ENCODE measurements at places on chromosomes 12 and 14.

DNA sequence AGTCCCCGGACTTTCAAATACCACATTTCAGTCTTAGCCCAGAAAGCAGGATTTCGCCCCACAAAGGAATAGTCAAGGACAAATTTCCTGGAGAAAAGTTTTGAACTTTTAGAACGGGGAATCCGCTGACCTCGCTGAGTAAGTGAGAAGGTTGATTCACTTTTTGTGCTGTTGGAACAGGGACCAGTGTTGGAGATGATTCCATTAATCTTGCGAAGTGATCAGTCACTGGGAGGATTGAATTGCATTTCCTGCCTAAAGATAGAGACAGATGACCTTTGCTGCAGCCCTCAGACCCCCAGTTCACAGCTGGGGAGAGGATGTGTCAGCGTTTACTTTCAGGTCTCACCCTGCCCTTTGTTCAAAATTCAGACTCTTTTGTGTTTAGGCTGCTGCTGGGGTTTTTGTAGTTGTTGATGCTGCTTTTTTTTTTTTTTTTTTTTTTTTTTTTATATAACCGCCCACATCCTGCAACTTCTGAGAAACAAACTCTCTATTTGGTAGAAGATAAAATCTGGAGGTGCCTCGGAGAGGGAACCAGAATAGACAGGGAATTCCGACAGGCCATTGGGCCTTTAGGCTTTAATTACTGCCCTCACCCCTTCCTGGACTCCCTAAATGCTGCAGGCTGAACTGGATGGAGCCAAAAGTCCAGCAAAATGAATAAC is 9.8 kb upstream of the KDM2B start:
- DNase-seq = peak; percentile 31

GRCh38 chr12:14976658-14977057 is 3.8 kb downstream of the PDE6H start:
- DNase-seq = no peak

- no peak for DNase-seq
Measured at GRCh38 chr12:57109207-57110103, 1.7 kb downstream of the STAT6 start.

- DNase-seq = no peak
Measured at GRCh38 chr12:2681450-2682205, 113.1 kb upstream of the FKBP4 start.

- DNase-seq = no peak
Measured at GRCh38 chr12:111673503-111673902, 12.3 kb downstream of the BRAP start.

- DNase-seq = no peak
Measured at GRCh38 chr14:70811050-70811449, 1.7 kb upstream of the MAP3K9 start.

DNA sequence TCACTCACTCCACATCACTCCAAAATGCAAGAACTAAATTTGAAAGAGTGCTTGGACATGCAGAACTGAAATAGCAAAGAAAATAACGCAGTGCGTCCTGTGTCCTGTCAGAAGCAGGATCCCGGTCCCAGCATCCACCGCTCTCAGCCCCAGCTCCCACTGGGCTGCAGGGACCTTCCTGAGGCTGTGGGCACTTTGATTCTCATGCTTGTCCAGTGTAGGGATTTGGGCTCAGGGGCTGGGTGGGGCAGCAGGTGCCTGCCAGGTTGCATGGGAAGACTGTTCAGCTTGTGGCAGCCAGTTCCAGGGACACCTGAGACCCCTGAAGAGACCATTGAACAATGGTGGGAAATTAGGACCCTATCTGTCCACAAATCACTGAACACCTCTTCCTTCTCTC is 140.0 kb upstream of the FKBP4 start:
- no peak for DNase-seq

GRCh38 chr14:68229423-68230100 is 410.0 kb downstream of the RAD51B start:
- no peak for DNase-seq

DNA sequence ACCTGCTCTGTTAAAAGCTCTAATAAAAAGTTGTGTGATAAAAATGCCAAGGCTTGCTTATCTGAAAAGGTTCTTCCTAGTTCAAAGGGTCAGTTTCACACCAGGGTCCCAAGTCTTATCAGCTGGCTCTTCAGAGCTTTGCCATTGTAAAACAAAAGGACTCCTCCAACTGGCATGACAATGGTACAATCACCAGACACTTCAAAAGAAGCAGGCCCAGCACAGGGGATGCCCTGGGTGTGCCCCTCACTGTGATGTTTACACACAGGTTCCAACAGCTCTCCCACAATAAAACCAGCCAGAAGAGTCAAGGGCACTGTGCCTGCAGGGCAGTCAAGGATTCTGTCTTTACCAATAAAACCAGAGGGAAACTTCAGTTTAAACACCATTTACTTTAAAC is 78.7 kb downstream of the PRICKLE1 start:
- DNase-seq = no peak

GRCh38 chr14:49865431-49865859 is 12.9 kb upstream of the NEMF start:
- DNase-seq = peak; percentile 72

DNA sequence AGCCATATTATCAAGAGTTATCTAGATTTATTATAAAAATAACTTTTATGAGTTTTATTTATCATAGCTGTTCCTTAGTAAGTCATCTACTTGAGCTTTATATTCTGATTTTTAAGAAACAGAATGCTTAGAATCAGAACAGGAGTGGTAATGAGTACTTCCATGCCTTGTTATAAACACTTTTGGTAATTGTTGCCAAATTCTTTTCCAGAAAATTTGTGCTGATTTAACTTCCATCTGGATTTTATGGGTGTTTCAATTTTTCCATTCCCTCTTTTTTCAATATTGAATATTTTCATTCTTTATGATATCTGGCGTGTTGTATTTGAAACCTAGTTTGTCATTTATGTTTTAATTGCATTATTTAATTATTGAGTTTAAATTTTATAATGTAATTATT is 131.2 kb downstream of the MSRB3 start:
- DNase-seq = no peak

DNA sequence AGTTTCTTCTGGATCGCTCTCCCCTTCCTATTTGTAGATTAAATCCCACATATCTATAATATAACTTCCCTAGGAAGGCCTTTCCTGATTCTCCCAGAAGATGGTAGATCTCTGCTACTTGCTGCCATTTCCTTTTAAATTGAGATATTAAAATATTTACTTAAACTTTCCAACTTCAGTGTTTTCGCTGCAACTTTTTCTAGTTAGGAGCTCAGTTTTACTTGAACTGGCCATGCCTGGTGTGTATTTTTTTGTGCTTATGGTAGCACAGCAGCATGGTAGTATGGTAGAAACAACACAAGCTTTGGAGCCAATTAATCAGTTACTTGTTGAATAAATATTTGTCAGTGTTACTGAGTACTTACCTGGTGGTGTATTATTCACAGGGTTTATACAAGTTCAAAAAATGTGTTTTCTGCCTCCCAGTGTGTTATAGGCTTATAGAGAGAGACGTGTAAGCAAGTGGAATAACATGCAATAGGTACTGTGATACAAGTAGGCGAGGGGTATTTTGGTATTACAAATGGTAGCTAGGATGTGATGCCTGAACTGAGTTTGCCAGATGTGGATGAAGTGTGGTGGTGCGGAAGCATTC is 2.9 kb downstream of the POLR3B start:
- DNase-seq = no peak

GRCh38 chr14:105313381-105314286 is 914 bp upstream of the PACS2 start:
- DNase-seq = no peak

DNA sequence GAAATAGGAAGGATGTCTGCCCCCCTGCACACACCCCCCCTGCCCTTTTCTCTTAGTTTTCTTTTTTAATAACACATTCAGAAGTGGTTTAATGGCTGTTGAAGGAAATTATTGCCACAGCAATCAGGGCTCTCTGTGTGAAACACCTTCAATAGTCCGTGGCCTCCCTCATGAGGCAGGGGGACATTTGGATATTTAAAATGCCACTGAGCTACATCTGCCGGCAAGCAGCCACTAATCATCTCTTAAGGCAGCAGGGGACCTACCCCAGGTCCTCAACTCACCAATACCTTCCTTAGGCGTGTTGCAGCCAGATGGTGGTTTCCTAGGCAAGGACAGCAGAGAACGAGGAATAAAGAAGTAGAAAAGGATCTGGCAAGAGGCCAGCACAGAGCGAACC is 283.2 kb downstream of the TTC8 start:
- DNase-seq = no peak

GRCh38 chr14:100100032-100100703 is 34.9 kb downstream of the EVL start:
- no peak for DNase-seq

DNA sequence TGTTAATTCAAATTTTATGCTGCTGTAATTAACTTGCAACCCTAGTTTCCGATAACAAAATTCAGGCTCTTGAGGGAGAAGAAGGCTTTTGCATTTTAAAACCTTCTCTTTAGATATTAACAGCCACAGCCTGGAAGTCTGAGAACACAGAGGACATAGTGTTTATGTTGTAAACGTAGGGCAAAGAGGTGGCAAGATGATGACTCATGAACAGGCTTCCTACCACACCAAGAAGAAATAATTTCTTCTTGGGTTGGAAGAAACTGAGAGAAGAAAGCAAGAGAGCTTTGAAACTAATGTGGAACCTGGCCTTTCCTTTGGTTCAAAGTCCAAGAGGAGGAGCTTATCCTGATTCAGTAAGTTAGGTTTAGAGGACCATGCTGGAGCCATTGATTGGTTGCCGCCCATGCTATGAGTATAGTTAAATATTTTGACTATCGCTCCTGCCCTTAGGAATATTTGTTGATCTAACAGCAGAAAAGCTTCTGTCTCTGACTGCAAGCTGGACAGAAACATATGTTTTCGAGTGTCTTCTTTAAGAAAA is 31.8 kb downstream of the CCDC198 start:
- no peak for DNase-seq

DNA sequence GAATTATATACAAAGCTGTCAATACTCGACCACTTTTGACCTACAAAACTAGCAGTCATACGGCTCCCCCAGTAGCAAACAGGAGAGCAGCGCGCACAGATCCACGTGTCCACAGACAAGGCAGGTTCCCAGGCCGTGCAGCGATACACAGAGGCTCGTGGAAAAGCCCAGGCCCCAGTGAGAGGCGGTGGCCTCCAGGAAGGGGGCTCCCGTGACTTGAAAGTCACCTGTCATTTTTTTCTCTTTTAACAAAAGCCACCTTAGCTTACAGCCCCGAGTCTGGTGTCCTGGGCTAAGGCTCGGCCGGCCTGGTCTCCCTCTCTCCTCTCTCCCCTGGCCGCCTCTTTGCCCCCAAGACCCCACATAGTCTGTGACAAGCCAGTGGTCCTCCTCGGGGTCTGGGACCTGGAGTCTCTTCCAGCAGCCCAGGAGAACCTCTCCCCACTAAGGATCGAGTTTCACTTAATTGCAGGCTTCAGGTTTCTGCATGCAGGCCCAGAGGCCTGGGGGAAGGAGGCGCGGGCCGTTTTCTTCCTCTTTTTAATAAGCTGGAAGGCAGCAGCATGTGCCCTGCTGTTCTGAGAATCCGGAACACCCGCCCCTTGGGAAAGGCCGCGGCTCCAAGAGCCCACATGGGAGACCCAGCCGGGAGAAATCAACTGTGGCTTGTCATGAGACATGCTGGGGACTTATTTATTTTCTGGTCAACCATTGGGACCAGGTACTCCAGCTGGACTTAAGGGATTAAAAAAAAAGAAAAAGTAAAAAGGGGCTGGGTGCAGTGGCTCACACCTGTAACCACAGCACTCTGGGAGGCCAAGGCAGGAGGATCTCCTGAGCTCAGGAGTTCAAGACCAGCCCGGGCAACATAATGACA is 15.9 kb downstream of the NCOR2 start:
- DNase-seq = no peak

- DNase-seq = no peak
Measured at GRCh38 chr14:92154283-92154942, 32.6 kb downstream of the CPSF2 start.

DNA sequence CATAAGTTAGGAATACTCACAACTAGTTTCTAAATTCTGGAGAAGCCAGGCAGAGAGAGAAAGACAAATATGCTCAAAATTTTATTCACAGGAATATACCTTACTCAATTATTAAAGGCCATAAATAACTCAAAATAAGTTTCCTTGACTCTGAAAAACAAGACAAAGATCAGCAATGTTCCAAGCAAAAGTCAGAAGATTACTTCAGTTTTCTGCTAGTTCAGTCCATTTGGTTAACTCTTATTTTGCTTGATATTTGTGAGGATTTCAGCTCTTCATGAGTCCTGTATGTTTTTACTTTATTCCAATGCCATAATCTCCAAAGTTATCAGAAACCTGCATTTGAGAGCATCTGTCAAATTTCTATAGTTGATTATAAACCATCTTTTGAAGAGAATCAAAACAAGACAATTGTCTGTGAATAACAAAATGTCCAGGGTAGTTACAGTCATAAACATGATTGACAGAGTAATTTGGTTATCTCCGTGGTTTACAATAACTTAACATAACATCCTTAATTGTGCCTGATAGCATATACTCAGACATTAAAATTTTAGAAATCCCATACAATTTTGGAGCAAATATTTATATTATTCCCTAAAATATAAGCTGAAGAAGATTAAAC is 17.1 kb downstream of the ASCL4 start:
- DNase-seq = no peak

DNA sequence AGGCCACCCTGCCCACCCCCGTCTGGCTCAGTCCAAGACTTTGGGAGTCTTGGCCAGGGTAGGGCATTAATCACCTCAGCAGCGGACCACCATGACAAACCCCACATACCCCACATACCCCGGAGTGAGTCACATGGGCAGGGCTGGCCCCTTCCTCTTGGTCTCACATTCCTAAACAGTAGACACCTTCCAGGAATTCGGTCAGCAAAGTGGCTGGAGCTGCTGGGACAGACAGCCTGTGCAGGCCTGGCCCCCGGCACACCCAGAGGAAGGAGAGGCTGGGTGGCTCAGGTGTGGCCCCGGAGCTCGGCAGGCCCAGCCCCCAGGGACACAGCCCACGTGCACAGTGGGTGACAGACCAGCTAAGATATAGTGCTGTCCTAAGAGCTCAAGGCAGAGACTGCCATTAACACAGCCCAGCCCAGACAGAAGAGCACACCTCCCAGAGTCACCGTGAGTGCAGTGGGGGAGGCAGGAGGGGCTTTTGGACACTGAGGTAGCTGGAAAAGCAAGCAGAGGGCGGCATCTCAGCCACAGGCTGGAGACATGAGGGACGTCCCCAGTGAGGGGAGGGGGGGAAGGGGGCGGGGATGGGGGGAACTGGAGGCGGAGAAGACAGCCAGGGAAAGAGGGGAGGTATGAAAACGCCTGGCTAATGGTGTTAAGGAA is 24.0 kb downstream of the CCDC85C start:
- DNase-seq = no peak

GRCh38 chr12:22248121-22248520 is 86.4 kb downstream of the ST8SIA1 start:
- no peak for DNase-seq

GRCh38 chr12:63930971-63931370 is 86.5 kb downstream of the SRGAP1 start:
- DNase-seq = no peak

DNA sequence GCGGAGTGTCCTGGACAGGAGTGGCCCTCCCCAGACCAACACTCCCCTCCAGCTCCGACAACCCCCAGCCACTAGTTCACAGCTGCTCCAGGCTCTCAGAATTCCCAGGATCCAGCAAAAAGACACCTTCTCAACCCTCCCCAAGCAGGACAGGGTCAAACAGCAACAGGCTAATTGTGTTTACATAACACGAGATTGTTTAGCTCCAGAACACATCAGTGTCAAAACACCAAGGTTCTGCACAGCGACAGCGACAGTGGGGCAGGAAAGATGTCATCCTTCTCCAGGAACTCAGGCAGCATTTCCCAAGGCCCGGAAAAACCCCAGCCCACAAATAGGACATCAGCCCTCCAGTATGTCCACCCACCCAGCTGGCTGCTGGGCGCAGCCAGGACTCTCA is 16.5 kb downstream of the ITPK1 start:
- no peak for DNase-seq

- no peak for DNase-seq
Measured at GRCh38 chr12:14937689-14938088, 648 bp downstream of the ERP27 start.

All from stimulated activated CD8-positive, alpha-beta memory T cell treated with anti-CD3 and anti-CD28 coated beads, Interleukin-4, amount 100 ng/mL, for 4 hours (primary cell).